Effector memory CD8-positive, alpha-beta T cell (primary cell): ENCODE measurements at places on chromosomes 1 and 21.

DNA sequence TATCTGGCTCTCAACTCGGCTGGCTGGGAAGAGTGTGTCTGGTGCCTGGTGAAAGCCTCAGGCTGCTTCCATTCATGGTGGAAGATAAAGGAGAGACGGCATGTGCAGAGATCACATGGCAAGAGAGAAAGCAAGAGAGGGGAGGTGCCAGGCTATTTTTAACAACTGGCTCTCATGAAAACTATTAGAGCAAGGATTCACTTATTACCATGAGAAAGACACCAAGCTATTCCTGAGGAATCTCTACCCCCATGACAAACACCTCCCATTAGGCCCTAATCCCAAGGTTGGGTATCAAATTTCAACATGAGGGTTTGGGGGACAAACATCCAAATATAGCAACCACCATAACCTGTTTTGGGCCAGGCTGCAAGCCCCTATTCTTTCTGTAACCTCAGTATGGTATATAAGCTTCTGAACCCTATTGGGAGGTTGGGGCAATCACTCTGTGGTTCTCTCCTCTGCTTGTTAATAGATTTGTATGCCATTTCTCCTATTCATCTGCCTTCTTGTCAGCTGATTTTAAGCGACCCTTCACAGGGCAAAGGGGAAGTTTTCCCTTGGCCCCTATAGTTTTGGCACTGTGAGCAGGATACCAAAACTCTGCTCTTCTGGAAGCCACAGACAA, 179.0 kb upstream of the TNR start:
- no peaks in the 10 kb centered on the region for H3K27me3 ChIP-seq
- no peak overlapping the region for H3K4me3 ChIP-seq
- no peak overlapping the region for H3K27ac ChIP-seq
- H3K4me1 ChIP-seq: no peaks in the 10 kb centered on the region
- no peaks in the 10 kb centered on the region for H3K36me3 ChIP-seq

DNA sequence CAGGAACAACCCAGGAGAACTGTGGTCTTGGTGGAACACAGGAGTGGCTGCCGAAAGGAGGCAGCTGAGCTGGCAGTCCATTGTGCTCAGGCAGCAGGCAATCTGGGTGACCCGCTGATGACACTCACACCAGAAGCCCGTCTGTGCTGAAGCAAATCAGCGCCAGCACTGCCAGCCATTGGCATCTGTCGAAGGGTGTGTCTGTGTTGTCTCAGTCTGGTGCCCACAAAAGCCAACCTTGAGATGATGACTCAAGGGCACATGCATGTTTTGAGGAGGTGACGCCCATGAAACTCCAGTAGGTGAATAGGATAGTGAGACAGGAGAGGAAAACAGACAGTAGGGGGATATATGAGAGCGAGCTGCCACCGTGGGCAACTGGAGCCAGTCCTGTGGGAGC, 167.3 kb downstream of the KAZN start:
- H3K4me1 ChIP-seq: no peaks in the 10 kb centered on the region
- no peak overlapping the region for H3K27ac ChIP-seq
- peaks cover 44% of the 10 kb centered on the region for H3K27me3 ChIP-seq
- no peaks in the 10 kb centered on the region for H3K36me3 ChIP-seq
- H3K4me3 ChIP-seq: no peak overlapping the region

- H3K4me3 ChIP-seq: peak overlapping the region; percentile 61
- peaks cover 5% of the 10 kb centered on the region for H3K36me3 ChIP-seq
- peak; percentile 67 for DNase-seq
- H3K4me1 ChIP-seq: peaks cover 48% of the 10 kb centered on the region
Observed at GRCh38 chr1:206766251-206766856, 4.2 kb upstream of the IL19 start.

GRCh38 chr1:67368046-67368514, 60.4 kb downstream of the IL12RB2 start:
- no peaks in the 10 kb centered on the region for H3K36me3 ChIP-seq
- no peak for DNase-seq
- no peak overlapping the region for H3K27ac ChIP-seq
- no peaks in the 10 kb centered on the region for H3K27me3 ChIP-seq

DNA sequence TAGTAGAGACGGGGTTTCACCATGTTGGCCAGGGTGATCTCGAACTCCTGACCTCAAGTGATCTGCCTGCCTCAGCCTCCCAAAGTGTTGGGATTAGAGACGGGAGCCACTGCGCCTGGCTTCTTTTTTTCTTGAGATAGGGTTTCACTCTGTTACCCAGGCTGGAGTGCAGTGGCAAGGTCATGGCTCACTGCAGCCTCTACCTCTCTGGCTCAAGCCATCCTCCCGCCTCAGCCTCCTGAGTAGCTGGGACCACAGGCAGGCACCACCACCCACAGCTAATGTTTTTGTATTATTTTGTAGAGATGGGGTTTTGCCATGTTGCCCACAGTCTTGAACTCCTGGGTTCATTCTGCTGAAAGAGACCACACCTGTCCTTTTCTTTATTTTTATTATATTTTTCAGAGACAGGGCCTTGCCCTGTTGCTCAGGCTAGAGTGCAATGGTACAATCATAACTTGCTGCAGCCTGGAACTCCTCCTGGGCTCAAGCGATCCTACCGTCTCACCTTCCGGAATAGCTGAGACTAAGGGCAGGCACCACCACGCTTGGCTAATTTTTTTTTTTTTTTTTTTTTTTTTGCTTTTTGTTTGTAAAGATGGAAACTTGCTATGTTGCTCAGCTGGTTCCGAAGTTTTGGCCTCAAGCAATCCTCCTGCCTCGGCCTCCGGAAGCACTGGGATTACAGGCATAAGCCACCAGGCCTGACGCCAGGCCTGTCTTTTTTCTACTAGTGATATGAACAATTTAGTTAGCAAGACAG, 3.1 kb downstream of the LMNA start:
- DNase-seq: no peak
- H3K36me3 ChIP-seq: peaks cover 88% of the 10 kb centered on the region
- H3K4me3 ChIP-seq: peak overlapping the region; percentile 98
- peaks cover 7% of the 10 kb centered on the region for H3K27me3 ChIP-seq

- DNase-seq: no peak
- H3K27ac ChIP-seq: no peak overlapping the region
- peaks cover 12% of the 10 kb centered on the region for H3K36me3 ChIP-seq
- H3K4me3 ChIP-seq: no peak overlapping the region
- no peaks in the 10 kb centered on the region for H3K4me1 ChIP-seq
- no peaks in the 10 kb centered on the region for H3K27me3 ChIP-seq
Observed at GRCh38 chr1:10626791-10627410, 152.2 kb downstream of the PEX14 start.

DNA sequence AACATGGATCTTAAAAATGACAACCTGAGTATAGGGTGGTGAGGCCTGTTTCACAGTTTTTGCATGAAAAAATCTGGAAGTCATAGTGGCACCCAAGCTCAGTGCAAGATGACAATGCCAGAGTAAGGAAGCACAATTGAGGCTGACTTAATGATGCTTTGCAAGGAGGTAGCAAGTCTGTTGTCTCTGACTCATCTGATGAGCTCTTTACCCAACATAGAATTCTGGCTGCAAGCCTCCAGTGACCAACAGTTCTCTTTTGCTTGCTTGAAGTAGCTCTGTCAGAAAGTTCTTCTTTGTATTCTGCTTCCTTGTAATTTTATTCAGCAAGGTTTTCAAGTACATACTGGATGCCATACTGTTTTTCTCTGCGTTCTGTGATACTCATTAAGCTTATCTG, 117.1 kb downstream of the FOXD2 start:
- no peaks in the 10 kb centered on the region for H3K4me1 ChIP-seq
- H3K27me3 ChIP-seq: peaks cover 68% of the 10 kb centered on the region
- H3K27ac ChIP-seq: no peak overlapping the region
- H3K36me3 ChIP-seq: no peaks in the 10 kb centered on the region

DNA sequence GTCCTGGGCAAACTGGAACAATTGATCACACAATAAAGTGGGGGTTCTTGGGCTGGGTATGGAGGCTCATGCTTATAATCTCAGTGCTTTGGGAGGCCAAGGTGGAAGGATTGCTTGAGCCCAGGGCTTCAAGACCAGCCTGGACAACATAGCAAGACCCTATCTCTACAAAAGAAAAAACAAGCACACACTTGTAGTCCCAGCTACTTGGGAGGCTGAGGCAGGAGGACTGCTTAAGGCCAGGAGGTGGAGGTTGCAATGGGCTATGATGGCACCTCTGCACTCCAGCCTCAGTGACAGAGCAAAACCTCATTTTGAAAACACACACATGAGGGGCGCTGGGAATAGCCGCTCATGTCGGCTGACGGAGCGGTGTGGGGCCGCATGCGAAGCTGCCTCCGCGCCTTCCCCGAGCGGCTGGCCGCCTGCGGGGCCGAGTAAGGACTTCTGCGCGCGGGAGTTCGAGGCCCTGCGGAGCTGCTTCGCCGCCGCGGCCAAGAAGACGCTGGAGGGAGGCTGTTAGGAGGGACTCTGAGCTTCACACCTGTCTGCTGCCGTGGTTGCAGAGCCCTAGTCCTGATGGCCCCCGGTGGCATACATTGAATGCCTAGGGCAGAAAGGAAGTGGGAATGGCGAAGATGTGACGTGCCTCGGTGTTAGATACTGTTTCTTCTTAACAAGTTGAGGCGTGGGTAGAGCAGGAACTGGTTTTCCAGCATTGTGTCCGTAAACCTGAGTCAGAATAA, 59.5 kb downstream of the ACBD3 start:
- H3K4me1 ChIP-seq: peaks cover 10% of the 10 kb centered on the region
- H3K4me3 ChIP-seq: no peak overlapping the region
- DNase-seq: no peak
- H3K27ac ChIP-seq: no peak overlapping the region
- peaks cover 7% of the 10 kb centered on the region for H3K27me3 ChIP-seq

GRCh38 chr1:47643306-47644211, 205.7 kb downstream of the FOXD2 start:
- H3K4me3 ChIP-seq: no peak overlapping the region
- no peaks in the 10 kb centered on the region for H3K36me3 ChIP-seq
- no peak overlapping the region for H3K27ac ChIP-seq

GRCh38 chr1:84570436-84571149, 3.6 kb downstream of the CTBS start:
- peaks cover 20% of the 10 kb centered on the region for H3K36me3 ChIP-seq
- no peak overlapping the region for H3K4me3 ChIP-seq
- no peak overlapping the region for H3K27ac ChIP-seq

DNA sequence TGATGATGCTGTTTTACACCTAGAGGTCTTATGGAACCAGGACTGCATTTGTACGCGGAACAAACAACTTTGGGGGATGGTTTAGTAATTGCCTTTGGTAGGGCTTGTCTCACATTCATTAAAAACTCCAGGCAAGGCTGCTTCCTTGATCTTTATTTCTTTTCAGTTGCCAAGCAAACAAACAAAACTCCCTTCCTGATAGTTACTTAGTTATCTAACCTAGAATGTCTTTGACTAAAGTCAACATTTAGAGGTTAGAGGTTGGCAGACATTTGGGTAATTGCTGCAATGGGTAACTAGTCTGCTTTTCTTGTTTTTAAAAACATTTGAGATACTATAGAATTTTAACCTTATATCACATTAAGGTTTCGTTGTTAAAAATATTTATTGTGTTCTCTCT, 500.9 kb upstream of the PTBP2 start:
- H3K27me3 ChIP-seq: no peaks in the 10 kb centered on the region
- no peak overlapping the region for H3K27ac ChIP-seq
- DNase-seq: no peak
- H3K4me1 ChIP-seq: no peaks in the 10 kb centered on the region
- no peak overlapping the region for H3K4me3 ChIP-seq
- H3K36me3 ChIP-seq: no peaks in the 10 kb centered on the region

- peaks cover 14% of the 10 kb centered on the region for H3K4me1 ChIP-seq
- H3K27me3 ChIP-seq: peaks cover 64% of the 10 kb centered on the region
- DNase-seq: no peak
- no peak overlapping the region for H3K27ac ChIP-seq
- H3K36me3 ChIP-seq: no peaks in the 10 kb centered on the region
Observed at GRCh38 chr1:32466761-32467160, 1.9 kb downstream of the ZBTB8B start.

DNA sequence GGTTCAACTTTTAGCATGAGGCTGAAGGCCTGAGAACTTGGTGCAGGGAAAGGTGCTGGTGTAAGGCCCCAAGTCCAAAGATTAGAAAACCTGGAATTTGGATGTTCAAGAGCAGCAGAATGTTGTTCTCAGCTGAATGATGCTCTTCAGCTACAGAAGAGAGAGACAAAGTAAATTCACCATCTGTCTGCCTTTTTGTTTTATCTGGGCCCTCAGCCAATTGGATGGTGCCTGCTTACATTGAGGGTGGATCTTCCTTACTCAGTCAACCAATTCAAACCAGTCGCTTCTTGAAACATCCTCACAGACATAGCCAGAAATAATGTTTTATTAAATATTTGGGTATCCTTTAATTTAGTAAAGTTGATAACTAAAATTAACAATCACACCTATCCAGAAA, 748.2 kb upstream of the ADAMTS5 start:
- H3K36me3 ChIP-seq: no peaks in the 10 kb centered on the region
- no peak overlapping the region for H3K27ac ChIP-seq
- H3K27me3 ChIP-seq: no peaks in the 10 kb centered on the region
- no peak for DNase-seq
- H3K4me3 ChIP-seq: no peak overlapping the region
- H3K4me1 ChIP-seq: no peaks in the 10 kb centered on the region

- H3K27ac ChIP-seq: no peak overlapping the region
- H3K4me1 ChIP-seq: no peaks in the 10 kb centered on the region
- no peaks in the 10 kb centered on the region for H3K27me3 ChIP-seq
- H3K36me3 ChIP-seq: no peaks in the 10 kb centered on the region
- no peak for DNase-seq
- no peak overlapping the region for H3K4me3 ChIP-seq
Observed at GRCh38 chr1:67973051-67973450, 77.4 kb downstream of the DIRAS3 start.

DNA sequence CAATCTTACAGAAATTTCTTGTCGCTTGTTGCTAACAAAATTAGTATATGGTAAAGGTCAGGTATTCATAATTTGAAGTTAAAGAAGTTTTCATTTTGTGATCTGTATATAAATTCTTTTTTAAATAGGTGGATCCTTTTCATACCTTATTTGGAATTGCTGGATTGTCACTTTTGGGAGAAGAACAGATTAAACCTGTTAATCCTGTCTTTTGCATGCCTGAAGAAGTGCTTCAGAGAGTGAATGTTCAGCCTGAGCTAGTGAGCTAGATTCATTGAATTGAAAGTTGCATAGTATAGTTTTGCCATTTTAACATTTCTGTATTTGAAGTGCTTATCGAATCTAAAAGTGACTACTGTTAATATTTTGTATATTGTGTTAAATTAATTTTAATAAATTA, 2.3 kb upstream of the MSH4 start:
- DNase-seq: no peak
- peaks cover 84% of the 10 kb centered on the region for H3K36me3 ChIP-seq
- H3K4me1 ChIP-seq: peaks cover 32% of the 10 kb centered on the region

- H3K27ac ChIP-seq: no peak overlapping the region
- H3K4me3 ChIP-seq: no peak overlapping the region
- no peak for DNase-seq
- H3K4me1 ChIP-seq: no peaks in the 10 kb centered on the region
- H3K27me3 ChIP-seq: peaks cover 4% of the 10 kb centered on the region
Observed at GRCh38 chr1:60145771-60146170, 72.2 kb upstream of the C1orf87 start.

- H3K36me3 ChIP-seq: peaks cover 3% of the 10 kb centered on the region
- no peak overlapping the region for H3K4me3 ChIP-seq
- H3K27me3 ChIP-seq: no peaks in the 10 kb centered on the region
- no peak for DNase-seq
- H3K27ac ChIP-seq: no peak overlapping the region
Observed at GRCh38 chr1:68976916-68977610, 480.2 kb upstream of the DEPDC1 start.
